ENCODE measurements at places on chromosomes 2 and 18.

DNA sequence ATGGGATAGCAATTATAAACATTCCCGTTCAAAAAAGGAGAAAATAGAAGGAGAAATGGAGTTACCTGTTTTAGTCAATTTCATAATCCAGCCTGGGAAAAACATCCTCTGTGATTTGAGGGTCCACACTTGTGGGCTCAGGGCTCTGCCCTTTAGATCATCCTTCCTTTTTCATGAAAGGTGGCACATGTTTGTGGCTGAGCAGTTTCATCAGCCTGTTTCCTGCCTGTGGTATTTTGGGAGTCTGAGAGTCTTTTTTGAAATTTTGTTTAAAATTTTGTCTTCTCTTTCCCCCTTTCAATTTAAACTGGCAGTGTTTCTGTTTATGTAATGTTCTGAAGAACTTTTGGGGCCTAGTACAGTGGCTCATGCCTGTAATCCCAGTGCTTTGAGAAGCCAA is 84.0 kb downstream of the KIAA1328 start:
- DNase-seq: peak; percentile 17

- peak; percentile 36 for DNase-seq
Measured at GRCh38 chr18:50356036-50356945, 18.6 kb upstream of the SKA1 start.

- peak; percentile 72 for DNase-seq
Measured at GRCh38 chr2:9780368-9781130, 62.7 kb upstream of the TAF1B start.

- no peak for DNase-seq
Measured at GRCh38 chr2:217802876-217803652, 199.7 kb downstream of the TNS1 start.

GRCh38 chr18:28723506-28723905 is 546.6 kb upstream of the CDH2 start:
- DNase-seq: no peak

DNA sequence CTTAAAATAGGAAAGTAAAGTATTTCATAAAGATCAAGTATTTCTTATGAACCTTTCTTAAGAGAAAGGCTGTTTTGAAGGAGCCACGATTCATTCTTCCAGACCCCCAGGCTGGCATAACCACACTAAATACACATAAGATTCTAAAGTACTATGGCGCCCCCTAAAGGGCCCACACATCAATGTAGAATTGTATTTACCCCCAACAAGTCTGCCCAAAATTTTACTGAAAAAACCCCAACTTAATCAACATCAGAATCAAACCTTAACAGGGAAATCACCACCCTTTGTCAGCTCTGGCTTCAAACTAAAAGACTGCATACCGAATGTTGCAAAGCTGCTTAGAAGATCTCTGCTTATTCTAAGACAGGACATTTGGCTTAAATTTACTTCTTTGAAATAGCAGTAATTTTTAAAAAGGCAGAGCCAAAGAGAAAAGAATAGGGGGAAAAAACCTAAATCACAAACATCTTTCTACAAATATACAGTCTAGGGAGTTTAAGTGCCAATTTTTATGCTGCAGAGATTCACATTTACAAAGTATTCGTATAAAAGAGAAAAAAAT is 20.4 kb upstream of the BCL2 start:
- peak; percentile 75 for DNase-seq

DNA sequence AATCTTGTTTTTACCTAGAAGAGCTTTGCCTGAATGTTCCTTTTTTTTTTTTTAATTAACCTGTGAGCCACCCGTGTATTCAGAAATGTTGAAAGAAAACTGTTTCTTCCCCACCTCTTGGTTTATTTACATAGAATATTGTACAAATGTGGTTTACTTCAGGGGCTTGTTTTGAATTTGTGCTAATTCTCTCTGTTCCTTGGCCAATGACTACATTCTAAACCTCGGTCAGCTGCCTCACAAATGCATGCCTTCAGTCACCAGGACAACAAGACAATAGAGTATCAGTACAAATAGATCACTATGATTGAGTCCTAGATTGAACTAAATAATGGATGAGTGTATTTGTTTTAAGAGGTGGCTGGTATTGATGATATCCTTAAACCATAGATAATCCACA is 36.0 kb downstream of the AGFG1 start:
- DNase-seq: no peak

GRCh38 chr2:73114273-73114867 is 1.6 kb upstream of the RAB11FIP5 start:
- no peak for DNase-seq

- DNase-seq: no peak
Measured at GRCh38 chr2:202022755-202023154, 10.9 kb upstream of the FZD7 start.

- no peak for DNase-seq
Measured at GRCh38 chr2:863732-864450, 86.8 kb upstream of the SNTG2 start.

GRCh38 chr2:9430316-9431293 is 7.2 kb downstream of the CPSF3 start:
- no peak for DNase-seq

DNA sequence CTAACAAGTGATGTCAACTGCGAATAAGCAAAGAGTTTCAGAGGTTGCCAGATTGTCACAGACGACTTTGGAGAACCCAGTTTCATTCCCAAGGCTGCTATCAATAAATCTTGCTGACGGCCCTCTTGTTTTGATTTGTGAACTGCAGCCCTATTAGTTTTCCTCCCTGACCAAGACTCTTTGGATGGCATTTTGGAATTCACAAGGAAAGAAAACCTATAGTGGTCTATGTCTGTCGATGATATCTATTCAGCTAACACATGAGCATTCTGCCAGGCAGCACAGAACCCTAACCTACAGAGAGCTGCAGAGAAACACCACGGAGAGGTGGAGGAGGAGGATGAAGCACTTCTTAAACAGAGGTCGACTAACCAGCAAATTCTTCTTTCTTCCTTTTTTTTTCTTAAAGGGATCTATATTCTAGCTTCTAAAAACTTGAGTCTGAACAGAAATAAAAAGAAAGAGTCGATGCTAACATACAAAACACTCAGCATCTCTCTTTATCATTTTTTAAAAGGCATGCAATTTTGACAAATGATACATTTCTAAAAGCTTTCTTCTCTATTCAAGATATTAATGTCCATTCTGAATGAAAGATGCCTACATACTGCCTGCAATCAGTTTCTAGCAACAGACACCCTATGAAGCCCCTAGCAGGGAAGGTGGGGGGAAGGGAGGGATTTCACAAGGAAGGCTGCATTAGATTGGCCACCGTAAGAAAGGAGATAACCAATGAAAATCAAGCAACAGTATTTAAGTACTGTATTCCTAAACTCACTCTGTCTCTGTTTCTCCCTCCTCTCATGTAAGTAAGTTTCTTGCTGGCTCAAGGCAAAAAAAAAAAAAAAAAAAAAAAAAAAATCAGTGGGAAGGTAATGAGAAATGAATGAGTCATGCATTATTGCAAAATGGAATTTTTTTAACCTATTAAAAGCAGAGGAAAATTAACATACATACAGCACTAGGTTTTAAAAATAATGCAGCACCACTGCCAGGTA is 83.0 kb upstream of the CHRNA1 start:
- peak; percentile 6 for DNase-seq

- no peak for DNase-seq
Measured at GRCh38 chr2:33373986-33374385, 102.5 kb upstream of the RASGRP3 start.

- DNase-seq: no peak
Measured at GRCh38 chr18:53745224-53745967, 479.1 kb downstream of the MBD2 start.

DNA sequence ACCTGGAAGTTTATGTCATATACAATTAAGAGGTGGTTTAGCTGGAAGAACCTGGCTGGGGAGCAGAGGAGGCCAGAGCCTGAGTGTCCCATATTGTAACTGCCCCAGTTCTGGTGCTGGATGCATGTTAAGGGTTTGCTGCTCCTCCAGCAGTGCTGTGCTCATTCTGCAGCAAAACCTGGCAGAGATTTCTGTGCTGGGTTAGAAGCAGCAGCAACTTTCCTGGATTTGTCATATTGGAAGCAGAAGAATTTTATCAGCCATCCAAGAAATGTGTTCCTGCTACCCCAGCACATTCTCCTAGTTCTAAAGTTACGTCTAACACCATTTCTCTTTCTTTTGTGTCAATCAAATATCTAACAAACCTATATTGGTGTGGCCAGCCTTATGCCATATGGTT is 284.1 kb downstream of the TDRD15 start:
- no peak for DNase-seq
